ENCODE measurements at places on chromosomes 5 and 9.

- DNase-seq: no peak
These were observed 152.5 kb downstream of the MUSK start for GRCh38 chr9:110821064-110821463.

DNA sequence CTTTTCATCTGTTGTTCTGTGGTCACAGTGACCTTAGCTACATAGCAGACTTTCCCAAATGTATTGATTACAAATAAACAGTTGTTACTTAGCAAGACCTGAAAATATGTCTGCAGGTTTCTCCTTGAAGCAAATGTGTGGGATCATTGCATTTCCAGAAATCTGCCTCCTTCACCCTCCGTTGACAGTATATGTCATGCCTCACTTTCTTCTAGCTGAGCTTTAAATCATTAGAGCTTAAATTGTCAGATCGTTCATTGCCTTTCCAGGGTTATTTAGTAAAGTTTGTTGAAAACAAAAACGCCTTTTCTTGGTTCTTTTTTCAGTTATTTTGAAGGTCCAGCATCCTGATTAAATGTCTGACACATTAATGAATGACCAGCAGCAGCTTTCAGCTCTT, 2.3 kb upstream of the MAML1 start:
- DNase-seq: no peak

DNA sequence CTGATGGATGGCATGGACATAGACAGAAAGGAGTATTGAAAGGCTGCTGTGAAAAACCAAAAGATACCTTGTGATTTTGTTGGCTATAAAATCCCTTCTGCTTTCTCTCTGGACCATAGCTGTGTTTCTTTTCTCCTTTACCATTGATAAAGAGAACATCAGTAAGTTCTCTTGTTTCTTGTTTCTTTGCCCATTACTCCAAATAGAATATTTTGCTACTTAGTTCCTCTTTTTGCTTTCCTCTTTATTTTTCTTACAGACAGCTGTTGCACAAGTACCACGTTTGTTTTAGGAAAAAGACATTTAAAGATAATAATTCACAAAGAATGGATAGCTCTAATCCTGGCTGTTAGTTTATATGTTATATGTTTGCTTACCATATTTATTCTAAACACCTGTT, 1129.2 kb downstream of the DTWD2 start:
- no peak for DNase-seq

GRCh38 chr5:139696894-139697658, 48.9 kb downstream of the CXXC5 start:
- no peak for DNase-seq

- DNase-seq: no peak
These were observed 335.2 kb downstream of the CWC27 start for GRCh38 chr5:65103756-65104440.
